ENCODE measurements at places on chromosomes 7 and 10.

DNA sequence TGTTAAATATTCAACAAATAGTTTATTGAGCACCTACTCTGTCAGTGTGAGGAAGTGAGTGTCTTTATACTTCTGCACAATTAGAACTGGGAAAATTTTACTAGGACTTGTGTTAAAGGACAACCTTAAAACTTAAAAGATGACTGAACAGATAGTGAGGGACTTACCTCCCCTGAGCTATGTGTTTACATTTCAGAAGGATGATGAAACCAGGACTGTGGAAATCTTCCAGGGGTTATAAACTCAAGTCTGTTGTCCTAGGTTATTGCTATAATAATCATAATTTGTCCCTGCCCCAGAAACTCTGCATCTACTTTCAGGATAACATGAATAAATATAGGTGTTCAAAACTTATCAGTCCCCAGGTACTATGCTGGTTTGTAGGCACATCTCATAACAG is 261.0 kb upstream of the MKLN1 start:
- no peaks in the 10 kb centered on the region for H3K27me3 ChIP-seq
- peaks cover 65% of the 10 kb centered on the region for H3K4me1 ChIP-seq
- H3K27ac ChIP-seq, result no peak overlapping the region
- no peak for DNase-seq
- H3K4me3 ChIP-seq, result no peak overlapping the region

DNA sequence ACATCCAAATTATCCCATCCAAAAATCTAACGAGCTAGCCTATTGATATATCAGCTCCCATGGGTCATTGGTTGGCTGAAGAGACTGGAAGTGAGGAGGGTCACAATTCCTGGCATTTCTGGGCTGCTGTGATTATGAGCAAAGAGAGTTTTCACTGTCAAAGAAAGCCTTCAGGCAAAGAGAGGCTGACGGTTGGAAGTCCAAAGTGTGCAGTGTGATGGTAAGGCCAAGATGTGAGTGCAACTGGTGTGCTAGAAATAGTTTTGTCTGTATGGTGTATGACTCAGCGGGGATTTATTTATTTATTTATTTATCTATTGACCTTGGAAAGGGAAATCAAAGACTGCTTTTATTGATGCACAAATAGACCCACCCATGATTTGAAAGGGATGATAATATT is 75.0 kb downstream of the AASS start:
- H3K4me1 ChIP-seq, result no peaks in the 10 kb centered on the region
- H3K4me3 ChIP-seq, result no peak overlapping the region
- H3K27me3 ChIP-seq, result no peaks in the 10 kb centered on the region
- no peak overlapping the region for H3K27ac ChIP-seq
- DNase-seq, result no peak

DNA sequence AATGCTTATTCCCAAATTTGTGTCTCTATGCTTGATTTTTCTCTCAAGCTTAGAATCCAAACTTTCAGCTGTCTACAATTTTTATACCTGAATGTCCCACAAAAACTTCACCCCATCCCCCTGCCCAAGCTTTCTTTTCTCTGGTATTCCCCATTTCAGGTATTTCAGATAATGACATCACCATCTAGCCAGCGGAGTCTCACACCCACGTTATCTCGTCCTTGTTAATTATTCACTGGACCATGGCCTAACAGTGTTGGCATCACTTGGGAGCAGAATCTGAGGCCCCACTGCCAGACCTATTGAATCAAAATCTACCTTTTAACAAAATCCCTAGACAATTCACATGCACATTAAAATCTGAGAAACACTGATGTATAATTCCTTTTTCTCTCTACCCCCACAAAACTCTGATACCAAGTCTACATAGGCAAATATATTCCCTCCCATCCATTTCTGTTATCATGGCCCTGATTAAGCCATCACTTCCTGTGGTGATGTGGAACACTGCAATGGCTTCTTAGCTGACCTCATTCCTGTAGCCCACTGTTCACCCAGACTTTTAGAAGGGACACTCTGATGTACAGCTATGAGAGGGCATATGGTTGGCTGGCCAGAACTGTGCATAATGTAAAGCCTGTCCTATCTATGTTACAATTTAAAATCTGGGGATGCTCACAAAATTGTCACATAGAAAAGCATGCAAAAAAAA is 31.4 kb downstream of the ZNF438 start:
- H3K4me1 ChIP-seq, result peaks cover 4% of the 10 kb centered on the region
- no peak overlapping the region for H3K27ac ChIP-seq
- DNase-seq, result no peak
- no peaks in the 10 kb centered on the region for H3K27me3 ChIP-seq
- H3K4me3 ChIP-seq, result no peak overlapping the region

DNA sequence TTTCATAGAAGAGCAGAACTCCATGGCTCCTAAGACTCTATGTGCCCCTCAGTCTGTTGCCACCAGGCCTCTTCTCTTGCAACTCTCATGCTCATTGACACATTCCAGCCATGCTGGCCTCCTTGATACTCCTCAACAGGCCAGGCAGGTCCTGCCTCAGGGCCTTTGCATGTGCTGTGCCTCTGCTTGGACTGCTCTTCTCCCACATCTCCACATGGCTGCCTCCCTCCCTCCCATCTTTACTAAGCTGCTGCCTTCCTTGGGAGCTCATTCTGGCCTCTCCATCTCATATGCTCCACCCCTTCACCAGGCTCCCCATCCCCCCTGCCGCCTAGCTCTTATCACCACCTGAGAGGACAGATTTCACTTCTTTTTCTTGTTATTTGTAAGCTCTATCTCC is 103.8 kb upstream of the GPR26 start:
- H3K4me1 ChIP-seq, result no peaks in the 10 kb centered on the region
- no peaks in the 10 kb centered on the region for H3K27me3 ChIP-seq
- H3K27ac ChIP-seq, result no peak overlapping the region
- no peaks in the 10 kb centered on the region for H3K36me3 ChIP-seq
- H3K4me3 ChIP-seq, result no peak overlapping the region

- no peak overlapping the region for H3K4me3 ChIP-seq
- DNase-seq, result no peak
- no peaks in the 10 kb centered on the region for H3K4me1 ChIP-seq
- H3K27me3 ChIP-seq, result no peaks in the 10 kb centered on the region
- peaks cover 57% of the 10 kb centered on the region for H3K36me3 ChIP-seq
Observed at GRCh38 chr7:2932402-2933251, 88.5 kb upstream of the GNA12 start.

All from CD8-positive, alpha-beta memory T cell (primary cell).